CD8-positive, alpha-beta memory T cell (primary cell): ENCODE measurements at places on chromosomes 7 and 10.

DNA sequence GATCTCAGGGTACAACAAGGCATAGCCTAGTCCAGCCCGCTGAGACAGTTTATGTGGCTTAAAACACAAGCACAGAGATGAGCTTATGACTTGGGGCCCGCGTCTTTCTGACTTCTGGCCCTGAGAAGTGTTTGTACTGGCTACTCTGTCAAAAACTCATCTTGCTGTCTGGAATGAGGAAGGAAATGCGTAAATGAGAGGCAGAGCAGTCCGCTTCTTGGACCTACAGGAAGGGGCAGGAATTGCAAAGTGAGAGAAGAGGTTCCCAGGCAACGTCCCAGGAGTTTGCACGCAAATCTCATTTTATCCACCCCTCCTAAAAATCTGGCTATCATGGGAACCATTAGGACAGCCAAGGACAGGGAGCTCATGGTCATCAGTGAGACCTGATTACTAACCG lies 5.5 kb downstream of the ANXA11 start:
- no peak for DNase-seq

- no peak for DNase-seq
Measured at GRCh38 chr7:138549082-138549481, 89.0 kb downstream of the TRIM24 start.

- DNase-seq: no peak
Measured at GRCh38 chr7:4958477-4959301, at the start of gene MMD2. MMD2 (minus strand) TSS chr7:4959187; CDS start chr7:4959017, 170 bp downstream.

- no peak for DNase-seq
Measured at GRCh38 chr7:153193144-153193595, 433.6 kb downstream of the ACTR3B start.

- DNase-seq: no peak
Measured at GRCh38 chr7:107041097-107041496, 3.4 kb upstream of the PRKAR2B start.

GRCh38 chr10:14032406-14032998 lies 298.2 kb downstream of the FRMD4A start:
- DNase-seq: peak; percentile 17

- DNase-seq: no peak
Measured at GRCh38 chr10:19815036-19815730, 1.0 kb upstream of the PLXDC2 start.

DNA sequence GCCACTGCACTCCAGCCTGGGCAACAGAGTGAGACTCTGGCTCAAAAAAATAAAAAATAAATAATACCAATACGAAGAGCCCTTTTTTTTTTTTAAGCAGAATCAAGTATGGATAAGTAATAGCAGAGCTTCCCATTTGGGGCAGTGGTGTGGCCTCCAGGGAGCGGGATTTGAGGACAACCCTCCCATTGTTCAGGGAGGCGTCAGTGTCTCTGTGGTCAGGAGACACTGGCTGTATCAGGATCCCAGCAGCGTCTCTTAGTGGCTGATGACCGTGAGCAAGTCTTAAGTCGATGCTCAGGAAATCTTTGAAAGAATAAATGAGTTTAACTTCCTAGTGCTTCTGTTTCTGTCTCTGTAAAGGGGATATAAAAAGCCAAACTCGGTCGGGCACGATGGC lies 25.2 kb upstream of the SH2B2 start:
- DNase-seq: peak; percentile 14

DNA sequence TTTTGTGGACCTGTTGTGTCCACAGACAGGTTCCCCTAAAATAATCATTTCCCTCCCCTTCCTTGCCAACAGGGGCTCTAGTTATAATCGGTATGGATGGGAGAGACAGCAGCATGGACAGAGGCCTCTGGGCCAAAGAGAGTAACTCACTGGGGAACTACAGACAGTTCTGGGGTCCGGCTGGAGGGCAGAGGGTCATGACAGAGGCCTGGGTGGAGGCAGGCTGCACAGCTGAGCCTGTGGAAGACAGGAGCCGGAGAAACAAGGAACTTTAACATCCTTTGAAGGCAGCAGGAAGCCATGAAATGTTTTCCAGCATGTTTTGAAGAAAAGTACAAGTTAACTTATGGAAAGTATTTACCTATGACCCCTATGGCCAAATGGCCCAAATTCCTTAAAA lies 68.6 kb downstream of the PDIA4 start:
- DNase-seq: no peak

- DNase-seq: no peak
Measured at GRCh38 chr7:88268858-88269257, 37.8 kb downstream of the STEAP4 start.

- no peak for DNase-seq
Measured at GRCh38 chr10:81680359-81680758, 194.6 kb upstream of the NRG3 start.

DNA sequence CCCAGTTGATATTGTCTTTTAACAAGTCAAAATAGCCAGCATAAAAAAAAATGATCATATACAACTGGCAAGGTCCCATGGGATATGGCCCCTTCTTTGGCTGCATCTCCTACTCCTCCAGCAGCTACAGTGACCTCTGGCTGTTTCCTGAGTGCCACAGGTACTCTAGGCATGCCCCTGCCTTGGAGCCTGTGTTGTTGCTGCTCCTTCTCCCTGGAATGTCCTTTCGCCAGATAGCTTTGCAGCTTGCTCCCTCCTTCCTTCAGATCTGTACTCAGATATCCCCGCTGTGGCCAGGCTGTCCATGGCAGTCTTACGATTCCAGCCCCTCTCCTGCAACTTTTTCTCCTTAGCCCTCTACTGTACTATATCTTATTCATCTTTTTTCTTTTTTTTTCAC lies 23.3 kb downstream of the CNNM2 start:
- no peak for DNase-seq

GRCh38 chr10:49388161-49388560 lies 7.7 kb downstream of the DRGX start:
- no peak for DNase-seq

GRCh38 chr7:19754521-19755116 lies 18.8 kb downstream of the TMEM196 start:
- no peak for DNase-seq

GRCh38 chr7:83957333-83957732 lies 237.3 kb downstream of the SEMA3A start:
- no peak for DNase-seq

- DNase-seq: no peak
Measured at GRCh38 chr10:28184810-28185209, 118.1 kb downstream of the MPP7 start.

DNA sequence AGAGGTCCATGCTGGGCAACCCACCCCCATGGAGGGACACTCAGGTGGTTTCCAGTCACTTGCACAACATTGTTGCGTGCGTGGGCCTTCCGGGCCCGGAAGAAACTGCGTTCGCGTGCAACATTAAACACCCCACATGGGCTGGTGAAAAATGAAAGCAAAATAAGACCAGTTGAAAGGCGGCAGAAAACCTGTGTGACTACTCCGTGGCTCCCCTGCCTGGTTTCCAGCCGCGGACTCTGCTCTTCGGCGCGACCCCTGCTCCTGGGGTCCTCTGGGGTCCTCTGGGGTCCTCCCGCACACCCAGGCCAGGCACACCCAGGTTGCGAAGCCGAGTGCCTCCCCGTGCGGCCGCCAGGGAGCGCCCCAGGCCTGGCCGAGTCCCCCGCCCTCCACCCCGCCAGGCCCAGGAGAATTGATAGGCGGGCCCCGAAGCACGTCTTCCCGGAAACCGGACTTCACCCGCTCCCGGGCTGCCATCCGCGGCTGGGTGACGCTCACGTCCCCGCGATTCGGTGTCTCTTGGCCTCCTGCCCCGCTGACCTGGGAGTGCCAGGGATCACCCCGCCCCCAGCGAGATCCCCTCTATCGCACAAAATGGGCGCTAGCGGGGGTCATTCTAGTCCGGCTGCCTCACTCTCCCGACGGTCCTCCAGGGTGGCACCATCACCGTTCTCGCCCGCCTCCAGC lies 1.9 kb upstream of the SH2D4B start:
- DNase-seq: peak; percentile 71

GRCh38 chr7:86747698-86748097 lies 104.0 kb downstream of the GRM3 start:
- no peak for DNase-seq

GRCh38 chr7:150450491-150451001 lies at the start of gene GIMAP8:
GIMAP8 (plus strand) TSS chr7:150450630; CDS start chr7:150466699, 16,069 bp downstream.
- DNase-seq: peak; percentile 40

- DNase-seq: no peak
Measured at GRCh38 chr10:65571011-65571570, 1354.7 kb upstream of the LRRTM3 start.

DNA sequence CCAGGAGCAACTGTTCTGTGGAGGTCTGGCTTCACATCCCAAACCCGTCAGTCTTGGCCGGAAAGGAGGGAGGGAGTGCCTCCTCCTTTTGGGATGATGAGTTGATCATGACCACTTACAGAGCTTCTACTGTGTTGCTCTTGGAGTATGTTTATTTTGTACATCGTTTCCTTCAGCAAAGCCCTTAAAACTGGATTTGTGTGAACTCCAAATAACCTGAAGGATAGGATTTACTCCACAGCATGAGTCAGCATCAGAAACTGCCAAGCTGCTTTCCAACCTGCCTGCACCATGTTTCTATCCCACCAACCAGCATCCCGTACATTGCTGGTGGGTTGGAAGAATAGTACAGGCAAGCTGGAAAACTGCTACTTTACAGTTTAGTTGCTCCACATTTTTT lies 3.5 kb downstream of the CCDC201 start:
- DNase-seq: no peak

DNA sequence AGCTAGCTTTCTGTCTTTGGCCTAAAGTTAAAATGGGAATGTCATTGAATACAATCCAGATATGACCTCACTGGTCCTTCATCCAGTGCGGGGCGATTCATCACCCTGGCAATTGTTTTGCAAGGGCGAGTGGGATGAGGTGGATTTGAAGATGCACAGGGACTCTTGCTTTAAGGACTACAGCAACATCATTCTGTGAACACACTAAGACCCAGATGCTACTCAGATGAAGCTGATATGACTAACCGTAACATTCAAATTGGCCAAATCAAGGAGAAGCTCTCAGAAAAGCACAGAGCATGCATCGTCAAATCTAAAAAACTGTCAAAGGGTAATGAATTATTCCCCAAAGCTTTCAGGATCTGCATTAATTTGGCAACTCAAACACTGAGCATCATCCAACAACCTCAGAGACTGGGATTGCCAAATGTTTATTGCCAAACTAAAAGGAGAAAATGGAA lies 12.8 kb downstream of the CPA1 start:
- DNase-seq: no peak

DNA sequence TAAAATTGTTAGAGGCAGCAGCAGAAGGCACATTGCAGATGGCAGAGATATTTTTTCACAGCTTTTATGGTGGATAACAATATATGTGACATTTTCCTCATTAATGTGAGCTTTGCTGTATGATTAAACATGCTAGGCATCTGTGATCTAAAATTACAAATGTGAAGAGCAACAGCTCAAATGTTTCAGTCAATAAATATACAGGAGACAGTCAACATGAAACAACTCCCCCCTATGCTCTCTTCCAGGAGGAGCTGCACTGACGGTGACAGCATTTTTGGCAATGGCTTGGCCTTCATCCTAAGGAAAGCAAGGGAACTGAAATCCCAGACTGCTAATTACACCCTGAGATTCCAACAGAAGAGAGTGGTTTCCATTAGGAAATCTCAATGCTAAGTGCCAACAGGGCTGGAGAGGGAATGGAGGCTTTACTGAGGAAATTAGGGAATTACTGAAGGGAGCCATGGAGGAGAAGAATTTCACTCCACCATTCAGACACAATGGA lies 51.4 kb upstream of the GRB10 start:
- DNase-seq: no peak

- DNase-seq: no peak
Measured at GRCh38 chr10:44908066-44908749, 2.9 kb upstream of the TMEM72 start.

- DNase-seq: no peak
Measured at GRCh38 chr7:1817061-1817712, 147.1 kb downstream of the ELFN1 start.

DNA sequence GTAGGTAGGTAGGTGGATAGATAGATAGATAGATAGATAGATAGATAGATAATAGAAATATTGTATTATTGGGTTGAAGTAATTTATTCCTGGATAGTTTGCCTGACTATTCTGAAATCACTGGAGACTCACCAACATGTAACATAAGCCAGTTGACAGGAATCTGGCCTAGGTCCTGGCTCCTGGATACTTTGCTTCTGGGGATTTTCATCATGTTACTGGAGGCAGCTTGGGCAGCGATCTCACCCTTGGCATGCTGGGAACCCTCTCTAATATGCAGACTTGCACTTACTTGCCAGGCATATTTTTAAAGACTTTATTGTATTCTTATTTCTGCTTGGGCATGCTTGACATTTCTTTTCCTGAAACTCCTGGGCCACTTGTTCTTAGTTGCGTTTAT lies 709.1 kb upstream of the FZD8 start:
- no peak for DNase-seq

GRCh38 chr7:34821932-34822558 lies 164.0 kb downstream of the NPSR1 start:
- no peak for DNase-seq

GRCh38 chr7:26426096-26426495 lies 134.4 kb downstream of the SNX10 start:
- no peak for DNase-seq

DNA sequence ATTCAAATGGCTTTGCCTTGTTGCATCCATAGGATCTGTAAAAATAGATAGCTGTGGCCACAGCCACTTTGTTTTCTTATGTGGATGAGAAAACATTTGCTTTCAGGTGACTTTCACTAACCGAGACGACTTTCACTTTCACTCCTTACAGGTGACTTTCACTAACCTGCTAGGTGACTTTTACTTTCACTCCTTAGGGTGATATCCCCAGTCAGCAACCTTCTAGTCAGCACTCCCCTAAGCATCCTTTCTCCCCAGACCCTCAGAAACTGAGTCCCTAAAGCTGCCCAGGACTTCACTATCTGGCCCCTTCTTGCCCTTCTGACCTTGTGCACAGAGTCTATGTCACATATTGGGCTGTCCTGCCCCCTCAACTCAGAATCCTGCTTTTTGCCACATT lies 177.5 kb downstream of the RELN start:
- DNase-seq: peak; percentile 7

- DNase-seq: no peak
Measured at GRCh38 chr10:75404815-75405597, 3.4 kb upstream of the ZNF503 start.

GRCh38 chr7:129069021-129069420 lies 14.1 kb upstream of the TNPO3 start:
- DNase-seq: no peak
